A549 treated with Hydrocortisone at 1 μM for 4 hours (cell line): ENCODE measurements at places on chromosomes 12 and 14. TPM values are rescaled to one million over a fixed set of nuclear protein-coding genes. Genes with fewer than 3 reads are reported as not detected.

JPH4 gene
- total RNA-seq, result 0.06 to 0.10 TPM (median 0.08 TPM) in 5 replicates

ASB2 gene
- 0.28 to 0.91 TPM (median 0.59 TPM) in 5 replicates for total RNA-seq

KRT77 gene
- not detected in 5 replicates for total RNA-seq

KRT4 gene
- total RNA-seq, result 2.6 to 3.6 TPM (median 3.0 TPM) in 5 replicates

DBX2 gene
- not detected in 5 replicates for total RNA-seq

IL26 gene
- not detected in 5 replicates for total RNA-seq

TMPRSS12 gene
- not detected in 5 replicates for total RNA-seq

KRT8 gene
- 4,606 to 5,335 TPM (median 5,083 TPM) in 5 replicates for total RNA-seq

CACNA2D4 gene
- total RNA-seq, result not detected in 5 replicates

RNASE3 gene
- not detected in 5 replicates for total RNA-seq

CYP46A1 gene
- 0.06 to 0.17 TPM (median 0.09 TPM) in 5 replicates for total RNA-seq
